ENCODE measurements at places on chromosomes 6 and 20. TPM values are rescaled to one million over a fixed set of nuclear protein-coding genes. Genes with fewer than 3 reads are reported as not detected.

The LST1 gene
- total RNA-seq, result not detected

The RALY gene
- total RNA-seq, result 136 TPM

The PTK6 gene
- total RNA-seq, result 5.2 TPM

The MLN gene
- total RNA-seq, result not detected

The DUSP15 gene
- total RNA-seq, result 0.64 TPM

The KCNK16 gene
- total RNA-seq, result not detected

The ADGRB3 gene
- total RNA-seq, result 0.13 TPM

The DSP gene
- total RNA-seq, result 7.8 TPM

The KIAA0408 gene
- 2.0 TPM for total RNA-seq

The BPIFB4 gene
- total RNA-seq, result not detected

The CLVS2 gene
- not detected for total RNA-seq

The GSTA1 gene
- total RNA-seq, result not detected

The FOXA2 gene
- not detected for total RNA-seq

The MAP7 gene
- total RNA-seq, result 0.52 TPM

The HSPA1L gene
- 3.6 TPM for total RNA-seq

The MEI4 gene
- total RNA-seq, result not detected
